ENCODE measurements at places on chromosomes 2 and 18.

- DNase-seq, result no peak
Observed at GRCh38 chr2:118012778-118013177, 1.1 kb downstream of the CCDC93 start.

DNA sequence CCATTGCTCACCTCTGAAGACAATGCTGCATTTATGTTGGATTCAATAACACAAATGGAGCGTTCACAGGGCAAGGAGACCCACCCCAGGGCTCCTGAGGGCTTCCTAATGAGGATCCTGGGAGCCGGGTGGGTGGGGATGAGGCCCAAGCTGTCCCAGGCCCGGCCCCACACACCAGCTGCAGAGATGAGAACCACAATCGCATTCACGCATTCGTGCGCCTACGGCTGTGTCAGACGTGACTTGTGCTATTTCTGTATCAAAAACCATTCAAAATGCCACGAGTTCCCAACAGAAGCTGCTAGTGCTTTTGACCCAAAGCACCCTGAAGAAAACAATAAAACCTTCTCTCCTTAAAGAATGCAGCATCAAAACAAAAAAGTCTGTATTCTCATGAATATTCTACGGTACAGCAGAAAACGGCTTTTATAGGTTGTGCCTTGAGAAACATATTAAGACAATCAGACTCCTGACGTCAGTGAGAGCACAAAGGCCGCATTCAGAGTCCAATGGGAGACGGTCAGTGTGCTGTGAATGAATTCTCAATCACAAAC lies 205.4 kb downstream of the HDAC4 start:
- DNase-seq, result no peak

- no peak for DNase-seq
Observed at GRCh38 chr2:181910028-181910831, 18.7 kb downstream of the ITPRID2 start.

GRCh38 chr18:12703096-12703567 lies 290 bp downstream of the PSMG2 start:
- no peak for DNase-seq

GRCh38 chr2:180656455-180656847 lies 324.0 kb upstream of the UBE2E3 start:
- DNase-seq, result no peak
